Lung (tissue), 17 donors: ENCODE measurements at places on chromosomes 5 and 9.

DNA sequence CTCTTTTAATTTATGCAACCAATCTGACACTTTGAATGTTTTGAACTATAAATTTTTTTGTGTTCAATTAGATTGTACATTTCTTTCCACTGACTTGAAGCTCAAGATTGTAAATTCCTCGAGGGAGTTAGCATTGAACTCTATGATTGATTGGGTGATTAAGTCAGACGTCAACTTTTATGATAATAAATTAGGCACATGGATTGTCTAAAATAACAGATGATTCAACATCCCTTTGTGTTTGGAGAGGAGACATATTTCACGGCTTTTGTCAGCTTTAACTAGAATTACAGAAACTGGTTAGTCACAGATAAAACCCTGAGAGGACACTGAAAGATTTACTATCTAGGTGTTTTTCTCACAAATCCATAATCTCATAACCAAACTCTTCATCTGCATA, 32.7 kb upstream of the TXNDC8 start:
- no peak overlapping the region for H3K4me3 ChIP-seq
- DNase-seq = no peak
- no peaks in the 10 kb centered on the region for H3K4me1 ChIP-seq
- H3K36me3 ChIP-seq = peaks cover 9% of the 10 kb centered on the region

DNA sequence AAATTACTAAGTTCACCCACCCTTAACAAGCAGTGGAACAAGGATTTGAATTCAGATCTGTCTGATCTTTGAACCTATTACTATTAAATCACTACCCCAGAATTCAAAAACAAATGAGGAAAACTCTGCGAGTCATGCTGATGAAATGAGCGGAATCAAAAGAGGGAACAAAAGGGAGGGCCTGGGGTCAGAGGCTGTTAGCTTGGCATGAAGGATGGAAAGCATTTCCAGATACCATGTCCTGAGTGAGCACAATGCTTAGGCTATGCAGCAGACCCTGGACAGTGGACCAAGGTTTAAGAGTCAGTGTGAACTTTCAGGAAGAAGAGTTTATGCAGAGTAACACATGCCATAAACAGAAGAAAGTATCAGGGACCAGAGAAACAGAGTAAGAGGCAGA, 30.5 kb downstream of the GRIA1 start:
- no peaks in the 10 kb centered on the region for H3K36me3 ChIP-seq
- no peak overlapping the region for H3K4me3 ChIP-seq
- H3K4me1 ChIP-seq = peaks cover 20% of the 10 kb centered on the region
- H3K27ac ChIP-seq = no peak overlapping the region
- no peaks in the 10 kb centered on the region for H3K27me3 ChIP-seq

GRCh38 chr9:118829334-118829733, 539.9 kb downstream of the BRINP1 start:
- H3K4me3 ChIP-seq = no peak overlapping the region
- no peaks in the 10 kb centered on the region for H3K36me3 ChIP-seq
- no peak overlapping the region for H3K27ac ChIP-seq
- no peak for DNase-seq
- H3K4me1 ChIP-seq = no peaks in the 10 kb centered on the region

- no peak overlapping the region for H3K27ac ChIP-seq
- no peak for DNase-seq
- no peaks in the 10 kb centered on the region for H3K27me3 ChIP-seq
- H3K36me3 ChIP-seq = no peaks in the 10 kb centered on the region
Measured at GRCh38 chr5:99460701-99461100, 531.9 kb upstream of the CHD1 start.

DNA sequence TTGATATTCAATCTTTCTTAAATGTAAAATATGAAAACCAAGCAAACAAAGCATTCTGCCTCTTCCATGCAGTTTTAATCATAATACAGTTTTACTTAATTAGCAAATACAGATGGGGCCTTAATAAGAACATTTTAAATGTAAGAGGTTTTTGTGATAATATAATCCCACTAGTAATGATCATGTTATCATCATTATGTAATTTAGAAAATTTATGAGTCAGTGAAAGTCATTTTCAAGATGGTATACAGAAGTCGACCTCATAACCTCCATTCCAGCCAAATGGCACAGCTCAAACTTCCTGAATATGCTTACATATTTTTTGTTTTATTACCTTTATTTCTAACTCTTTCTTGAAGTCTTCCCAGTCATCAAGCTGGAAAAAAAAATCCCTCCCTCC, 102.2 kb upstream of the GNA14 start:
- H3K27me3 ChIP-seq = no peaks in the 10 kb centered on the region
- no peaks in the 10 kb centered on the region for H3K36me3 ChIP-seq
- no peak overlapping the region for H3K4me3 ChIP-seq
- peaks cover 7% of the 10 kb centered on the region for H3K4me1 ChIP-seq
- DNase-seq = no peak

DNA sequence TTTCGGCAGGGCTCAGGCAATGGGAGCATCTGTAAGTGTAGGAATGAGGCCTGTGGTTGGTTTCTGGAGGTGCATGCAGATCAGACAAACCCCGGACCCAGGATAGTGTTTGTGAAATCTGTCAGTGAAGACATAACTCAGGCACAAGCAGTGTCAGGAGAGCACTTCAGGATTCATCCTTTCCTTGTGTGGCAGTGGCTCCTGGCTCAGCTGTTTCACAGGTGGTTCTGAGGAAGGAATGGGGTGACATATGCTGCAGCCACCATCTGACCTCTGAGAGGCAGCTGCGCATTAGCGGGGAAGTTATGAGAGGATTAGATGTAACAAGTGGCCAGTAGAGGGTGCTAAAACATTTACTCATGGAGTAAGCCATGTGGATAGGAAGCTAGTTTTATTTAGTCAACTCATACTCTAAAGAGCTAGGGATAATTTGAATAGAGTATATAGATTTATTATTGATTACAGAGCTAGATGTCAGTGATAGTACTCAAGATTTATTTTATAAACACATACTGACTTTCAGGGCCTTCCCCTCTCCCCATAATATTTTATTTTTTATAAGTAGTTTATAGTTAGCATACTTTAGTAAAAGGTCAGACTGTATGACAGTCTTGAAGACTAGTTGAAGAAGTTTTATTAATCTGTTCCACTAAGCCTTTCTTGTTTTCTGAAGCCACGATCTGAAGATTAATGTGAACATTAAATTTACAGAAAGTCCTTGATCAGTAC, 28.4 kb downstream of the NNT start:
- peak overlapping the region; percentile 38 for H3K27ac ChIP-seq
- no peaks in the 10 kb centered on the region for H3K27me3 ChIP-seq
- no peaks in the 10 kb centered on the region for H3K4me1 ChIP-seq

GRCh38 chr9:79524266-79524665, 47.5 kb upstream of the TLE4 start:
- H3K4me3 ChIP-seq = no peak overlapping the region
- no peaks in the 10 kb centered on the region for H3K27me3 ChIP-seq
- H3K4me1 ChIP-seq = peaks cover 3% of the 10 kb centered on the region
- H3K27ac ChIP-seq = no peak overlapping the region

- H3K36me3 ChIP-seq = no peaks in the 10 kb centered on the region
- no peak overlapping the region for H3K4me3 ChIP-seq
- H3K27ac ChIP-seq = no peak overlapping the region
- H3K27me3 ChIP-seq = no peaks in the 10 kb centered on the region
- H3K4me1 ChIP-seq = no peaks in the 10 kb centered on the region
- no peak for DNase-seq
Measured at GRCh38 chr5:171715551-171715950, 70.1 kb upstream of the SMIM23 start.

DNA sequence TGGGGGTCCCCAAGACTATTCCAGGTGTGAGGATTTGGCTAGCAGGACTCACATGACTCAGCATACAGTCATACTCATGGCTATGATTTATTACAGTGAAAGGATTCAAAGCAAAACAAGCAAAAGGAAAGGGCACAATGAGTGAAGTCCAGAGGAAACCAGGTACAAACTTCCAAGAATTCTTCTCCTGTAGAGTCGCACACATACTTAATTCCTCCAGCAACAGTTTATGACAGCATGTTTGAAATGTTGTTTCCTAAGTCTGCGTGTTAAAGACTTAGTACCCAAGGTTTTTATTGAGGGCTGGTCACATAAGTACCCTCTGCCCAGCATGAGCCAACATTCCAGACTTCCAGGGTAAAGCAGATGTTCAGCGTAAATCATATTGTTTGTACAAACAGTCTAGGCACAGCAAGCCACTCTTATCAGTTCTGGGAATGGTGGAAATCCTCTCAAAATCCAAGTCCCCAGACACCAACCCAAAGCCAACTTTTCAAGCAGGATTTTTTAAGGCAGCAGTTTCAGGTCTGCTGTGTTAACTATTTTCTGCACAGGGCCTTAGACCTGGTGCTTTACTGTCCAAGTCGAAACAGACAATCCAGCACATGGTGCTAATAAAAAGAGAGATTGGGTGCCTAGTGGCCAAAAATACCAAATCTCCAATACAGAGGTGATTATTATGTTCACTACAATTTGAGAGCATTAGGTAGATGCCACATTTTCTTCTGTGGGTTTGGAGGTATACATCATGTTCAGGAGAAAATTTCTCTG, 18.6 kb upstream of the RICTOR start:
- no peaks in the 10 kb centered on the region for H3K4me1 ChIP-seq
- H3K27me3 ChIP-seq = no peaks in the 10 kb centered on the region
- DNase-seq = no peak
- H3K36me3 ChIP-seq = no peaks in the 10 kb centered on the region
- no peak overlapping the region for H3K4me3 ChIP-seq

GRCh38 chr5:93206203-93206602, 374.8 kb downstream of the NR2F1-AS1 start:
- no peaks in the 10 kb centered on the region for H3K36me3 ChIP-seq
- DNase-seq = no peak
- H3K4me3 ChIP-seq = no peak overlapping the region
- H3K27me3 ChIP-seq = no peaks in the 10 kb centered on the region
- H3K4me1 ChIP-seq = peaks cover 14% of the 10 kb centered on the region

DNA sequence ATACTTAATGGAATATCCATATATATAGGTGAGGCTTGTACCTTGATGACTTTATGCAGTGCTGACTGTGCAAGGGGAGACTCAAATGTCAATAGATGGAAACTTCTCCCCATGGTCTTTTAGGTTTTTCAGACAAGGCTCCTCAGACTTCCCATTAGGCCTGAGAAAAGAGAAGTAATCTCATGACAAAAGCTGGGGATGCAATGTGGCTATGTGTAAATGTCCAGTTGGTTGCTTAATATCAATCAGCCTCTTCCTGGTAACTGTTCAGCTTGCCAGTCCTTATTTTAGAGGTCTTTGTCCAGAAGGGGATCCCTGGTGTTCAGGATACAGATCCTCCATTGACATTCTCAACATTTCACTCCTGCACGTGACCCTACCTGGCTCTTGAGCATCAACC, 621.1 kb upstream of the CDH18 start:
- no peak for DNase-seq
- H3K4me1 ChIP-seq = no peaks in the 10 kb centered on the region
- no peak overlapping the region for H3K27ac ChIP-seq
- no peaks in the 10 kb centered on the region for H3K27me3 ChIP-seq
- no peak overlapping the region for H3K4me3 ChIP-seq

GRCh38 chr9:29199975-29200374, 1626.7 kb upstream of the C9orf72 start:
- no peak overlapping the region for H3K27ac ChIP-seq
- H3K4me3 ChIP-seq = no peak overlapping the region
- no peak for DNase-seq
- no peaks in the 10 kb centered on the region for H3K4me1 ChIP-seq
- H3K36me3 ChIP-seq = no peaks in the 10 kb centered on the region
- no peaks in the 10 kb centered on the region for H3K27me3 ChIP-seq

DNA sequence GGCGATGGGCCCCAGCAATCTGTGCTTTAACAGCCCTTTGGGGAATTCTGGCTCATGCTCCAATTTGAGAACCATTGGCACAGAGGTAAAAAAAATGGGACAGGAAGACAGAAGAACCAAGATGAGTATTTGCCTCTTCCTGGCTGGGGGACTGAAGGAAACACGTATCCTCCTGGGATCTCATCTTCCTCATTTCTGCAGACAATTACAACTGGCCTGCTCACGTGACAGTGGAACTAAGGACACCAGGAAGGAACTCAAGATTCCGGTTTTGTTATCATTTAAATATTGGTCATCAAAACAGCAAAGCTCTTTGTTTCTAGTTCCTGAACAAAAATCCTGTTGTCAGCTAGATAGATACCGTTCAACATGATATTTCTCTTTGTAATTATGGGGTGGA, 216.0 kb upstream of the DAP start:
- no peaks in the 10 kb centered on the region for H3K4me1 ChIP-seq
- no peaks in the 10 kb centered on the region for H3K36me3 ChIP-seq
- H3K27me3 ChIP-seq = no peaks in the 10 kb centered on the region
- no peak overlapping the region for H3K27ac ChIP-seq
- DNase-seq = no peak

DNA sequence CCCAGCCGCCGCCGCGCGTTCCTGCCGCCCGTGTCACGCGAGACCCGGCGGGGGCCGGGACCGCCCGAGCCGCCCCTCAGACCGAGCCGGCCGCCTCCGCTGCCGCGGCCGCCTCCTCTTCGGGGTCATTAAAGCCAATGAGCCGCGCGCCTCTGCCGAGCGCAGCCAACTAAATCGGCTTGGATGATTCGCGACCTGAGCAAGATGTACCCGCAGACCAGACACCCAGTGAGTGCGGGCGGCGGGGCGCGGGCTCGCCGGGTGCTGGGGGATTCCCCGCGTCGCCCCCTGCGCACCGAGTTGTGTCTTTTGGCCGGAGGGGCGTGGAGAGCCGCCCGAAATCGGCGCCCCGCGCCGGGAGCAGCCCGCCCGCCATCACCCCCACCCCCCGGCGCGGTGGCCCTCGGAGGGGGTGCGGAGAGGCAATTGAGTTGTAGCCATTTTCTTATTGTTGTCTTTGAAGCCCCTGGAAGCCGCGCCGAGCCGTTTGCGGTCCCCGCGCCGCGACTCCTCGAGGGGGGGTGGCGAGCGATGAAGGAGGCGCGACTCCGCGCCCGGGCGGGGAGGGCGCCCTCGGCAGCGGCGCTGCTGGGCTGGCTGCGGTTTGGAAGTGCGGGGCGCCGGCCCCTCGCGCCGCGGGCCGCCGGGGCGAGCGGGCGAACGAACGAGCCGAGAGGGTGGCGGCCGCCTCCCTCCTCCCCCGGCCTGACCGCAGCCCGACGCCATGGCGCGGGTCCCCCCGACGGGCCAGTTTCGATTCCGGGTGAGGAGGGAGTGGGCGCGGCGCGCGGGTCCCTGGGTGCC, 1.0 kb downstream of the TLE4 start:
- H3K4me1 ChIP-seq = peaks cover 2% of the 10 kb centered on the region
- H3K4me3 ChIP-seq = peak overlapping the region; percentile 66
- H3K27ac ChIP-seq = peak overlapping the region; percentile 92
- no peaks in the 10 kb centered on the region for H3K36me3 ChIP-seq

DNA sequence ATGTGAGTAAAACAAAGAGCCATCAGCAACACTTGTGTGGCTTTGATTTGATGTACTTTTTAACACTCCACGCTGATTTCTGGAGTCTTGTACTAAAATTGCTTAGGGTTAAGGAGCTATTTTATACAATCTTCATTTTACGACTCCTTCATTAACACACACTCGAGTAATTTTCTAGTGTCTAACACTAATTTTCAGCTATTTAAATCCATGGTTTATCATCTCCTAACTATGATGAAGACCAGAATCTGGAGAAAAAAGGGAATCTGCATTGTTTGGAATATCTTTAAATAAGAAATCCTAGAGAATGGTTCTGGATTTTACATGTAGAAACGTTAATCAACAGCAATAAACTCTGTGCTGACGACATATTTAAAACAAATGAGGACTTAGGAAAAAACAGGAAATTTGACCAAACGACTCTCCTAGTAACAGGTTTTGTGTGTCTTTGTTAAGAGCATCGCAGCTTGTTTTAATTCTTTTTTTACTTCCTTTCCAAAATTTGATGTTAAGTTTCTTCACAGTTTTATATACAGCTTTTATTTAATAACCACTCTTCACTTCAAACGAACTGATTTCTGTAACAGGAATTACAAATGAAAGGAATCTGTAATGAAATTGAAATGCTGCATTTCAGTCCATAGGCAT, 138.5 kb downstream of the AOPEP start:
- no peak overlapping the region for H3K4me3 ChIP-seq
- H3K27me3 ChIP-seq = no peaks in the 10 kb centered on the region
- H3K27ac ChIP-seq = no peak overlapping the region
- no peaks in the 10 kb centered on the region for H3K36me3 ChIP-seq
- peaks cover 21% of the 10 kb centered on the region for H3K4me1 ChIP-seq
